ENCODE measurements at places on chromosomes 2 and 18. TPM values are rescaled to one million over a fixed set of nuclear protein-coding genes. Genes with fewer than 3 reads are reported as not detected.

ADGRF3 gene
- total RNA-seq = 1.9 TPM

NXPH2 gene
- total RNA-seq = not detected

EVX2 gene
- not detected for total RNA-seq

TRIB2 gene
- 8.8 TPM for total RNA-seq

NIFK gene
- total RNA-seq = 247 TPM

SULT1C4 gene
- total RNA-seq = not detected

BCL11A gene
- total RNA-seq = 0.87 TPM

TMEM178A gene
- not detected for total RNA-seq

UGT1A5 gene
- total RNA-seq = not detected

ACMSD gene
- not detected for total RNA-seq

PIEZO2 gene
- 0.35 TPM for total RNA-seq

RAB11FIP5 gene
- total RNA-seq = 5.1 TPM

FAP gene
- total RNA-seq = not detected

CNGA3 gene
- total RNA-seq = not detected

NCKAP5 gene
- not detected for total RNA-seq

KLHL29 gene
- total RNA-seq = 0.82 TPM

ETAA1 gene
- total RNA-seq = 10.4 TPM

PIGN gene
- total RNA-seq = 18.9 TPM

SERPINB10 gene
- not detected for total RNA-seq

DNER gene
- not detected for total RNA-seq

CASP10 gene
- 4.8 TPM for total RNA-seq

NYAP2 gene
- 0.11 TPM for total RNA-seq

Measured in activated T-cell treated with anti-CD3 and anti-CD28 coated beads, Interleukin-2, amount 50 U/mL, for 4 hours (primary cell).